ENCODE measurements at places on chromosomes 3 and 15.

DNA sequence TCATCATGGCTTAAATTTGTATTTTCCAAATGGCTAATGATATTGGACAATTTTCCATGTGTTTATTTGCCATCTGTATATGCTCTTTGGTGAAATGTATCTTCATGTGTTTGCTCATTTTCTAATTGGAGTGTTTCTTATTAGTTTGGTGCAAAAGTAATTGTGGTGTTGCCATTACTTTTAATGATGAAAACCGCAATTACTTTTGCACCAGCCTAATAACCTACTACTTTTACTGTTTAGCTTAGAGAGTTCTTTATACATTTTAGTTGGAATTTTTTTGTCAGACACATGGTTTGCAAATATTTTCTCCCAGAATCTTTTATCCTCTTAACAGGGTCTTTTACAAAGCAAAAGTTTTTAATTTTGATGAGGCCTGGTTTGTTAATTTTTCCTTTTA is 141.0 kb upstream of the AGTR1 start:
- no peak for DNase-seq

GRCh38 chr3:127647845-127648204 is 18.8 kb downstream of the PODXL2 start:
- no peak for DNase-seq

GRCh38 chr3:70108072-70108471 is 108.5 kb downstream of the SAMMSON start:
- DNase-seq = no peak

DNA sequence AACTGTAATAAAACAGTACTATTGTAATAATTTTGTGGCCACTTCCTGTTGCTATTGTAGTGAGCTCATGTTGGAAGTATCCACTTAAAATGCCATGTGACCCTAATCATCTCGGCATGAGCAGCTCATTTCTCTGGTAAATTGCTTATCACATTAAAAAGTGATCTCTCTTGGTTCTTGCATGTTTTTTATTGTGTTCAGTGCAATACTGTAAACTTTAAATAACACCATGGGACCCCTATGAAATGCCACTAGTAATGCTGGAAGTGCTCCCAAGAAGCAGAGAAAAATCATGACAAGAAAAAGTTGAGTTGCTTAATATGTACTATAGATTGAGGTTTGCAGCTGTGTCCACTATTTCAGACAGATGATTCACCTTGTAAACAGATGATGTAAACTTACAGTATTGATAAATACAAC is 45.6 kb downstream of the NMD3 start:
- DNase-seq = peak; percentile 77

DNA sequence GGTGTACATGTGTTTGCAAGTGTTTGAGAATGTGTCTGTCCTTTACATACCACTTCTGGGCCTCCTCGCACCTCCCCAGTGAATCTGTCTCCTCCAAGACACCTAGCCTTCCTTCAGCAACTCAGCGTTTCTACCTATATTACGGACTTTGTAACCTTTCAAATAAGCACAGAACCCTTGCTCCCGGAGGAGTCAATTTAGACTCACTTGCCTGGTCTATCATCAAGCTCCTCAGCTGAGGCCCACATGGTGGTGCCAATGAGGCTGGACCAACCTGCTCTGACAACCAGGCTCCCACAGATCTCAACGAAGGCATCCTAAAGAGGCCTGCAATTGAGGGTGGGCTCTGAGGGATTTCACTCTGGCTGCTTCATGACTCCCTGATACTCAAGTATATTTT is 32.8 kb upstream of the TIMP4 start:
- DNase-seq = no peak

GRCh38 chr15:90790057-90790456 is 72.9 kb downstream of the BLM start:
- no peak for DNase-seq

GRCh38 chr3:194879991-194880939 is 194.6 kb downstream of the FAM43A start:
- DNase-seq = peak; percentile 34

- DNase-seq = no peak
Measured at GRCh38 chr3:52915294-52915693, 17.9 kb upstream of the STIMATE start.

Data from fibroblast of skin of abdomen (primary cell).